ENCODE measurements at places on chromosomes 3 and 15.
A peak's percentile ranks its signal among the peaks of the same experiment; 100 is the strongest.

DNA sequence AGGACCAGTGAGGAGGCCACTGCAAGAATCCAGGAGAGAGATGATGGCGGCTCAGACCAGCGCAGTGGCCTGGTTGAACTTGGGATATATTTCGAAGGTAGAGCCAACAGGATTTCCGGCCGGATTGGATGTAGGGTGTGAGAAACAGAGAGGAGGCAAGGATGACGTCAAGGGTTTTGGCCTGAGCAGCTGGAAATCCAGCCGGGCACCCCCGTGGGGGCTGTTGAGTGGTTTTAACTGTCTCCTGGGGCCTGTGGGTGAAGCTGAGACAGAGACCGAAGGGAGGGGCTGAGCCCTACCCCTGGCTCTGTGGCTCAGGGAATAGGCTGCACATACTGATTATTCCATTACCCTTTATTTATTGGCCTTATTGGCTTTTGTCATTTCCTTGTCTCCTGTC lies 45.7 kb downstream of the EXOG start:
- no peak for DNase-seq

DNA sequence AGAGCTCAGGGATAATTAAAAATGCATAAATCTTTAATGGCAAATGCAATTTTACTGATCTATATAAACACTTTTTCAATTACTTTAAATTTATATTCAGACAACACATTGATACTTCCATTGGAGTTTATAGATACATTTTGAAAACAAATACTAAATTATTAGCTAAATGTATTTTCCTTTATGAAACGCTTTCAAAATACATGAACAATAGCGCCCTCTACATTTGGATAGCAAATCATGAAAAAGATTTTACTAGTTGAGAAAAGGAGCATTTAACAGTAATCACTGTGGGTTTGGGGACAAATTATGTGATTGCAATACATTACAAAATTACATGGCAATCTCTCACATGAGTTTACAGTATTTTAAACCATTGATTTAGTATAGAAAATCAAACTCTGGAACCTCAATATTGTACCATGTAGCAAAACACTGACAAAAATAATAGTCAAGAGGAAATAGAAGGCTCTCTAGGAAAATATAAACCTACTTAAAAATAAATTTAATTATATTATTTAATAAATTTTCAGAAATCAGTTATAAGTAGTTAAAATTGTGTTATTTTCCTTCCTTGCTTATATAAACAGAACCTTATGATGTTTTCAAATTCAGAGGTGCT lies 207.9 kb downstream of the ZIC1 start:
- DNase-seq = no peak

GRCh38 chr15:101479851-101480612 lies 9.5 kb downstream of the PCSK6 start:
- no peak for DNase-seq

- DNase-seq = no peak
These were observed 8.4 kb upstream of the PPP1R2 start for GRCh38 chr3:195551381-195551978.

- DNase-seq = no peak
These were observed 118.3 kb upstream of the KCNH8 start for GRCh38 chr3:19029837-19030521.

- DNase-seq = no peak
These were observed 25.6 kb downstream of the PRR23E start for GRCh38 chr3:127218454-127218922.

DNA sequence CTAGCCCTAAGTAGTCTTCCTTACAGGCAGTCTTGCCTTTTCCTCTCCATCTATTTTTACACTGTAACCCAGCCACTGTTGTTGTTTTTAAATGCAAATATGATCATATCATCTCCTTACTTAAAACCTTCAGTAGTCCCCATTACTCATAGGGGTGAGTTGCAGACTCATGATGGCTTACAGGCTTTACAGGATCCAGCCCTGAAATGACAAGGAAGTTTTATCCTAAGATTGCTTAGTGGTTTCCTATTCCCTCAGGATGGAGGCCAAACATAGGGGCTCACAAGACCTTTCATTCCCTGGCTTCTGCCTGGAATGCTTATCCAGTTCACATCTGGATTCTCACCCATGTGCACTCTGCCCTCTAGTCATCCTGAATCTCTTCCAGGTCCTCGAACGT lies 27.7 kb upstream of the PCOLCE2 start:
- DNase-seq = no peak

DNA sequence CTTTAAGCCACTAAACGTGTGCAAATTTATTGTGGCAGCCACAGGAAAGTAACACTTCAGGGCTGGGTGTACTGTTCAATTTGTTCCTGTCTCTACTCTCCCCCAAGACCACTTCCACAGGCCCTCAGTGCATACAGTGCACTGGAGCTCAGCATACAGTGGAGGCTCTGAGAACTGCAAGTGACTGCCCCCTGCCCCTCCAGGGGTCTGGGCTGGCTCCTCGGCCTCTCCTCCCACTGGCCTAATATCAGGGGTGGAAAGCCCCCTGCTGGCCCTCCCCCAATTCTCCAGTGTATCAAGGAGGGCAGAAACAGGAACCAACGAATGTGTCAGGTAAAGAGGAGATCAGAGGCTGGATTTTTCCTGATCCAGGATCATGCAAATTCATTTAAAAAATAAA lies 19.9 kb upstream of the HEG1 start:
- DNase-seq = peak; percentile 13

- DNase-seq = no peak
These were observed 88.1 kb downstream of the IQSEC1 start for GRCh38 chr3:12985148-12985547.

- DNase-seq = no peak
These were observed 63.7 kb upstream of the PRR23C start for GRCh38 chr3:139108253-139108969.

- DNase-seq = no peak
These were observed 32.7 kb upstream of the NUDT16 start for GRCh38 chr3:131348911-131349310.

GRCh38 chr15:33322091-33322490 lies 11.3 kb downstream of the RYR3 start:
- DNase-seq = no peak

GRCh38 chr15:55221090-55222011 lies 24.6 kb upstream of the RSL24D1 start:
- DNase-seq = peak; percentile 73

DNA sequence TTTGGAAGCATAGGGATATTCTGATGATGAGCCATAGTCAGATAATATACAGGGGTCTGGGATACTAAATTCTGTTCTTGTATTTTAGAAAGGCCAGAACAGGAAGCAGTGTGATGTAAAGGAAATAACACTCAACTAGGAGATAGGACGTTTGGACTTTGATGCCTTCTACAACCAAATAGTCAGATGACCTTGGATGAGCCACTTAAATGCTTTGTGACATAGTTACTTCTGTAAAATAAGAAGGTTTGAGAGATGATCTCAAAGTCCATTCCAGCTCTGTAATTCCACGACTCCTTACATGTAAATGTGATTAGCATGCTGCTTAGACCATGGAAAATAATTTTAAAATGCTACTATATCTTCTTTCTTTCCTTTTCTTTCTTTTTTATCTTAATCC lies 29.5 kb upstream of the CCDC54 start:
- DNase-seq = no peak
